Activated naive CD4-positive, alpha-beta T cell (primary cell): ENCODE measurements at places on chromosomes 16 and 17.

DNA sequence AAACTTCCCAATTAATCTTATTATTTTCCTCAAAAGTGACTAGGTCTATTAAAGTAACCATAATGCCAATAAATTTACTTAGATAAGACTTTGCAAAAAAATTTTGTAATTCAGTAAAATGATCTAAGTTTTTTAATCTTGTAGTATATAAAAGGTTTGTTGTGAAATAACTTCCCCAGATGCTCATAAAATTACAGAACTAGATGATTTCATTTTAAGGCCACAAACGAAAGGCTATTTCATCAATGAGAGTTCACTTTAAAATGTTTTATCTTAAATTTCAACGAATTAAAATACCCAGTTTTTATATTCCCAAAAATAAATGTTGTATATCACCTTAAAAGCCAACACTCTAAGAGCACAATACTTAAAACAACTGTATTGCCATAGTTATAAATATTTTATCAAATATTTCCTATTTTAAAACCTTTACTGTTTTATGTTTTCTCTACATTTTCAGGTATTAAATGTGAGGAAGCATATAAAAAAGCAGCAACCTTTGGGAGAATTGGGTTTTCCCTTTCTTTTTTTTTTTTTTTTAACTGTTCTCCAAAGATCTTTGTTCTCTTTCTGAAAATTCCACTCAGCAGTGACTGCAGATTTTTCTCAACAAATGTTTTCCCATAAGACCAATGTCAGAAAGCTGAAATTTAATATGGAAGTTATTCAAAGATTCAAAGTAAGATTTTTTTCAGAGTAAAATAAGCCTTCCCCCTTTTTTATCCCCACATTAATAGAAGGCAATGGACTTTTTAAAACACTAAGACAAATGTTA, 169.9 kb downstream of the CYB561 start:
- no peak for DNase-seq

- no peak for DNase-seq
Observed at GRCh38 chr17:5269241-5269960, 12.7 kb upstream of the RABEP1 start.

DNA sequence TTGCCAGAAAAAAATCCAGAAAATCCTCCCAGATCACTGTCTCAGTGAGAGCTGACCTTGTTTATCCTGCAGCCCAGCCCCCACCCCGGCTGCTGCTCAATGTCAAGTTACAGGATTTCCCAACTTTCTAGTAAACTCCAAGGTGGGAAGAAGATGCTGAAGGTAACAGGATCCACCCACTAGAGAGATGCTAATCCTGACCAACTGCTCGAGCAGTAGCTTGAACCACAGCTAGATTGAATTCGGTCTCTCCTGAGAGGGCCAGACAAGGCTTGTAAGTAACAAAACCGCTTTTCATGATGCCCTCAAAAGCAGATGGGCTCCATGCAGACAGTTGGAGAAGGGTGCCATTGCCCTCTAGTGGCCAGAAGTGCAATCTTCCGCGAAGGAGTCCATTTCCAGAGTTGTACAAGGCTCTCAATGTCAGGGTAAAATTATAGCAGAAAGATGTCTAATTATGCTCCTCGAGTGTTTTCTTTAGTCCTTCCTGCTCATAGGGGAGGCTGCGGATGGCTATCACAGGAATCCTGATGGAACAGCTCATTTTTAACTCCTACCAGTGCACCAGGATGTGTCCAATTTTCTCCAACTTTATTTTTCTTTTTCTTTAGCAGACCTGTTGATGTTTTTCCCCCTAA, 3.9 kb downstream of the CDH11 start:
- no peak for DNase-seq

GRCh38 chr17:1224330-1224729, 44.5 kb upstream of the ABR start:
- no peak for DNase-seq

- DNase-seq = no peak
Observed at GRCh38 chr17:81978524-81979298, 1.3 kb downstream of the ASPSCR1 start.

DNA sequence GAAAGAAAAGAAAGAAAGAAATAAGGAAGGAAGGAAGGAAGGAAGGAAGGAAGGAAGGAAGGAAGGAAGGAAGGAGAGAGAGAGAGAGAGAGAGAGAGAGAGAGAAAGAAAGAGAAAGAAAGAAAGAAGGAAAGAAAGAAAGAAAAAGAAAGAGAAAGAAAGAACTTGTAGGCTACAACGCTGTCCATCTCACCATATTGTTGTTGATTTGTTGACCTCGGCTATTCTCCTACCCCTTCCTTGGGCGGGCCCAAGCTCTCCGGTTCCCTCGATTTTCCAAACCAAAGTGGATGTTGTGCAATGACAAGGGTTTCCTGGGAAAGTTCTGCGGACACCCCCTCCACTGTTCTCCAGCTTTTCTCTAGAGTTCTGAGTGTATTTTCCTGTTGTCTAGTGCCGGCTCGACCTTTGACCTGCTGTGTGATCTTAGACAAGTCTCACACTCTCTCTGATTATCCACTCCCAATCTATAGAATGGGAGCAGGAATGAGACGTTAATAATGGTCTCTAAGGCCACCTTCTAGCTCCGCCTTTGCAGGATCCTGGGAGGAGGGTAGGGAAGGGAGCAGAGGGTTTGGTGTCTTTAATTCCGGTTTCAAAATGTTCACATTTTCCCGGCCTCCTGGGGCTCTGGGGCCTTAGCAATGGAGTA, 1.6 kb downstream of the IRX6 start:
- DNase-seq = no peak

DNA sequence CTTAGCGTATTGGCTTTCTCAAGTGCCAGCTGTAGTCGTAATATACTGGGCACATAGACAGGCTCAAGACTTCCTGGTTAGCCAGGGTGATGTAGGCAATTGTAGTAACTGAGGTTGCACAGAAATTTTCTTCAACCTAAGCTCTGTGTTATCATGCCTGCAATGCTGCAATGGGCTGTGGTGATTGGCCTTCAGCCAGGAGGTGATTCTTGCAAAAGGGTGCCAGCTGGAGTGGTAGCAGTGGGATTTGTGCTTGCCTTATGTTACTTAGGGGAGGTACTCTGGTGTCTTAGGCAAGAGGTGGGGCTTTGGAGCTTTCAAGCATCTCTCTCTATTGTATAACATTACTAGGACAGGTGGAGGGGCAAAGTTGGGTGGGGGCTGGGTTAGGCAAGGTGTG, 495.1 kb downstream of the CDH11 start:
- no peak for DNase-seq

- no peak for DNase-seq
Observed at GRCh38 chr16:537415-538335, 10.2 kb downstream of the CAPN15 start.

GRCh38 chr17:4854111-4854681, 21.1 kb downstream of the MINK1 start:
- DNase-seq = no peak

DNA sequence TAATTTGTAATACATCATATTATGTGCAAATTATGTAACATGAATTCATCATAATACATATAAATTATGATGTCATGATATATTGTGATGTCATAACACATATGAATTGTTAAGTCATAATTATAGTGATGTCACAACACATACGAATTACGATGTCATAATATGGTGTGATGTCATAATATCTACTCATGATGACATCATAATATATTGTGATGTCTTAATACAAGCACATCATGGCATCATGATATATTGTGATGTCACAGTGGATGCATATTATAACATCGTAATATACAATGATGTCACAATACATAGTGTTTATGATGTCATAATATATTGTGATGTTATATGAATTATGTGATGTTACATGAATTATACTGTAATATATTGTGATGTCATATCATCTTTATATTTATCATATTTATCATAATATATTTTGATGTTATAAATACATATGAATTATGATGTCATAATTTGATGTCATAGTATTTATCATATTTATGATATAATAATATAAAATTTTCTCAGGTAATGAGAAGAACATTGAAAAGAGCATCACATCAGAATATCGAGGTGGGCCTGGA, 1793.0 kb downstream of the TP53TG3F start:
- no peak for DNase-seq

- DNase-seq = no peak
Observed at GRCh38 chr16:27840311-27841060, 223.0 kb downstream of the GSG1L start.

GRCh38 chr17:29954405-29954804, 13.0 kb downstream of the EFCAB5 start:
- DNase-seq = no peak

GRCh38 chr17:66522591-66523272, 220.3 kb downstream of the PRKCA start:
- DNase-seq = no peak

DNA sequence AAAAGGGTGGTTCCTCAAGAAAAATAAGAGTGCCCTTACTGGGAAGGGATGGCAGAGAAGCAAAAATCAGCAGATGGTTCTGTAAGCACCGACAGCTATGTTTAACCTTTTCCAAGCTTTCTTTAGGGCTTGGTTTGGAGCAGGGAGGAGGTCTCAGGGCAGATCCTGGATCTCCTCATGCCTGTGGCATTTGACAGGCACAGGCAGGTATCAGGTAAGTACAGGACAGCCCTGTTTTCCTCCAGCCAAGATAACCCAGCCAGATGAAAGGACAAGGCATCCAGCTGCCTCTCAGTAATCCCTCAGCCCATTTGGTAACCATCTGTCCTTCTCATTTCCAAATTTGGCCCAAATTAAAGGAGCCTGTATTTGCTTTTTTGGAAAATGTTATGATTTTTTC, 141.5 kb downstream of the TOX3 start:
- no peak for DNase-seq

GRCh38 chr16:74304164-74304834, 7.7 kb downstream of the PSMD7 start:
- DNase-seq = no peak

DNA sequence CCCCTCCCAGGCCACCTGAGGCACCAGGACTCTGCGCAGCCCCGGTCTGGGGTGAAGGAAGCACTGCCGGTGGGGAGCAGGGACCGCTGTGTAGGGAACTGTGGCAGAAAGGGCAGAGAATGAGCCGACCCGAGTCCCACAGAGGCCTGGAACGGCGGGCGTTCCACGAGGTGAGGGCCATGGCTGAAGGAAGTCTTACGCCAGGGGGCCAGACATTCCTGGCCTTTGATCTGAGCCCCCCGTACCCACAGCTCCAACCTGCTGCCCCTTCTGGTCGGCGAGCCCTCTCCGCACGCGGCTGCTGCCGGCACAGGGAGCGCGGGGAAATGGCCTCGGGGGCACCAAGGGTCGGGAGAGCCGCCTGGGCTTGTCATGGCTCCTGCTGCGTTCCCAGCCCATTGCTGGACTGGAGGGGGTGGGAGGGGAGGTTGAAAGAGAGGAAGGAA, 1.4 kb upstream of the WNT3 start:
- no peak for DNase-seq

DNA sequence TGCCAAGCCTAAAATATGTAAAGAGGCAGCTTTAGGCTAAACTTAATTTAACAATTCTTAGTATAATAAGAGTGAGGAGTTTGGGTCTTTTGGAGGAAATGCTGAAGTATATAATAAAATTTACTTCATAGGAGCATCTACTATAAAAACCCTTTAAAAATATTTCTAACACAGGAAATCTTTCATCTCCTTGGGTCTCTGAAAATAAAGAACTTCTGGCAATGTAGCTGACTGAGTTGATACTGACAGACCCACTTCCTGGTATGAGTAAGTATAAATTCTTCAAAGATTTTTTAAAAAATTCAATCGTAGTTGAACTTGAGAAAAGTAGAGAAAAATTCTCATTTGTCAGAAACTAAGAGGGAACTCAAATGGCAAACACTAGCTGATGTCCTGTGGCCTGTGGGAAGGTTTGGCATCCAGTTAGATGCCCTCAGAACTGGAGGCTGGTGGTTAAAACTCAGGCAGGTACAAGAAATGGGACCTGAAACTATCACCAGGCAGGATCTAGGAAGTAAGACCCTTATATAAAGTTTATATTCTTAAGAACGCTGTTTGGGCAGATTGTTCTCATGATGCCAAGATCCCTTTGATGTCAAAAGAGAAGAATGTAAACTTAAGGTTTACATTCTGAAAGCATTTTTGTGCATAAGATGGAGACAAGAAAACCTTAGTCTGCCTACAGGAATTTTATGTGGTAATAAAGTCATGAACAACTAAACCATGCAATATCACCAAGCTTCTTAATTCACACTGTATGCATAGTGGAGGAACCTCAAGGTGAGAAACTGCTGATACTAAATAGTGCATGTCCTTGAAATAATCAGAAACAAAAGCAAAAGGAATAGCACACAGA, 6.2 kb downstream of the KRTAP4-6 start:
- DNase-seq = no peak

DNA sequence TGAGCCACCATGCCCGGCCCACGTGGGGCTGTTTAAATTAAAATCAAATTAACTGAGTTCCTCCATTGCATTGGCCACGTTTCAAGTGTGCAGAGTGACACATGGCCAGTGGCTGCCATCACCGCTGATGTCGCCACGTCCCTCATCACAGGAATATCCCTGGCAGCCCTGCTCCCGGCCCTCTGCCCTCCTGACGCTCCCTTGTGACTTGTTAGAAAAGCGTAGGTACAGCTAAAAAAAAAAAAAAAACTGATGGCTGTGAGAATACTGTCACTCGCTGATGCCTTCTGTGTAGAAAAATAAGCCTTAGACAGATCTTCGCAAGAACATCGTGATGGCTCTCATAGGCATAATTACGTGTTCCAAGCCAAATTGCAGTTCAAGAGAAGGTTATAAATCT, 21.7 kb downstream of the CARHSP1 start:
- no peak for DNase-seq

- DNase-seq = no peak
Observed at GRCh38 chr16:87076950-87077749, 240.0 kb downstream of the C16orf95 start.

GRCh38 chr16:3661922-3662321, 7.4 kb downstream of the DNASE1 start:
- DNase-seq = no peak

GRCh38 chr16:17770104-17770503, 299.3 kb upstream of the XYLT1 start:
- no peak for DNase-seq

DNA sequence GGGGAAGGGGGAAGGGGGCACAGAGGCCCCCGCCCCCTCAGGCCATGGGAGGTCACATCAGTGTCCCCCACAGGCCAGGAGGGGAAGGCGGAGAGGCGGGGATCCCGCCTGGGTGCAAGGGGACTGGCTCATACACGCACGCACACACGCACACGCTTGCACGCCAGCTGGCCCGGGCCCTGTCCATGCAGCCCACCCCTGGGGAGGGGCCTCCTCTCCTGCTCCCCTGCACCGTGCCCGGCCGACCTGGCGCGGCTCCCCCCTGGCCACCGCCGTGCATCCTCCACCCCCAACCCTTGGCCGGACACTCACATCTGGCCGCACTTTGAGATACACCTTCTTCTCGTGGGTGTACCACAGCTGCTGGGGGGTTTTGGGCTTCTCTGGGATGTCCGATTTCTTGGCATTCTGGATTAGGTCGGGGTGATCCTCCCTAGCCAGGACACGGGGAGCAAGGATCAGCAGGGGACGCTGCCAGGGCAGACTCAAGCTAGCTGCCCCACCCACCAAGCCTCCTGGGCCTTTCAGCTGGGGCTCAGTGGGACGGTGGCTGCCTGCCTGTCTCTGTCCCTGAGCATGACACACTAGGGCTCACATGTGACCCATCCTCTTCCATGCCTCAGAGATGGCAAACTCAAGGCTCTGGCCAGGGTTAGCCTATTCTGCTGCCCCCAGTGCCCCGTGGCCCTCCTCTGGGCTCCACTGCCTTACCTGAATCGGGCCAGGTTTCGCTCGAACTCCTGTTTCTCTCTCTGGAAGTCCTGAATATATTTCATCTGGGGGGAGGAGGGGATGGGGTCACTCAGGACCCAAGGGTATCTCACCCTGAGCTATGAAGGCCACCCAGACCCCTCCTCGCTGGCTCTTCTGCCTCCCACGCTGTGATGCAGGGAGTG, 6.7 kb downstream of the UBTF start:
- DNase-seq = no peak
